KBM-7 (cell line): ENCODE measurements at places on chromosomes 11 and 22.

- no peak for DNase-seq
Observed at GRCh38 chr11:102436561-102436960, 16.0 kb downstream of the TMEM123 start.

DNA sequence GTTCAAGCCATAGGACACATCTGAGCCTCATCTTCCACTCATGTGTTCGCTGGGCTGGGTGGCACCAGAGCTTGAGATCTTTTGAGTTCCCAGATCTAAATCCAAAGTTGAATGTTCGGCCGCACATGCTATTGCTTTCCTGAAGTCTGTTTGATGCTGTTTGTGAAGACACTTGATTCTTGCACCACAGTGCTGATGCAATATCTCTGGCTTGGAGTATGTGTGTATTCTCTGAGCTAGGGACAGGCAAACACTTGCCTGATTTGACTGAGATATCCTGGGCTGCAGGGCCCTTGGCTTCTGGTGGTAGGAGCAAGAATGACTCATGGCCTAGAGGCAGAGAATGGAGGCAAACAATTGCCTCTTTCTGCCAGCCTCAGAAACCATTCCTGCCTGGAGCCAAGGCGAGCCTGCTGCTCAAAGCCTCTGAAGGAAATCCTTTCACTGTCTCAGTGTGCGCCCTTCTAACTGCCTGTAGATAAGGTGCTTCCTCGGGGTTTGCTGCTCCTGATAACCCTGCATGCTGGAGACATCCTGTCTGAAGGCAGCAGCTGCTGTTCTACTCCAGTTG, 73.0 kb downstream of the CYB5R2 start:
- no peak for DNase-seq

- no peak for DNase-seq
Observed at GRCh38 chr22:26561756-26562417, 28.0 kb downstream of the TPST2 start.

DNA sequence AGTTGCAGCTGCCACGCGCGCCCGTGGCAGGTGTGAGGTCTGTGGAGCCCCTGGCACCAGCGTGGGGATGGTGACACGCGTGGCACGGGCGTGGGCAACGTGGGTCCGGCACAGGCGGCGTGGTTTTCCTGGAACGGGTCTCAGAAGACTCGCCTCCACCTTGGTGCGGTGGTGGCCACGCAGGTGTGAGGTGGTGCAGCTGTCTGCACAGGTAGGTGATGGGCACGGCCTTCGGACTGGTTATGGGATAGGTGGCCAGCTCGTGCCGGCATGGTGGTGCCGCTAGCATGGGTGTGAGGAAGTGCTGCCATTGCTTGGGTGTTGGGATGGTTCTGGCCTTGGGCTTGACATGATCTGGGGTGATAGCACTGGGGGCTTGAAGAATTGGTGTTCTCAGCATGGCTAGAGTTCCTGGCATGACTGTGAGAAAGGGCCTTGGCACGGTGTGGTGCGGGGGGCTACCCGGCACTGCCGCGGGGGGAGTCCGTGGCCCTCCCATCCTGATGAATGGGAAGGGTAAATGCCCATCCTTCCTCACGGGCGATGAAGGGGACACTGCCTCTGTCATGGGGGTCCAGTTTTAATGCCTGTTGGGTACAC, 531 bp downstream of the DAGLA start:
- DNase-seq = no peak

- DNase-seq = peak; percentile 68
Observed at GRCh38 chr11:110522471-110522870, 92.7 kb downstream of the FDX1 start.

GRCh38 chr11:117026593-117027330, 71.5 kb downstream of the SIK3 start:
- no peak for DNase-seq
